ENCODE measurements at places on chromosomes 11 and 22.

DNA sequence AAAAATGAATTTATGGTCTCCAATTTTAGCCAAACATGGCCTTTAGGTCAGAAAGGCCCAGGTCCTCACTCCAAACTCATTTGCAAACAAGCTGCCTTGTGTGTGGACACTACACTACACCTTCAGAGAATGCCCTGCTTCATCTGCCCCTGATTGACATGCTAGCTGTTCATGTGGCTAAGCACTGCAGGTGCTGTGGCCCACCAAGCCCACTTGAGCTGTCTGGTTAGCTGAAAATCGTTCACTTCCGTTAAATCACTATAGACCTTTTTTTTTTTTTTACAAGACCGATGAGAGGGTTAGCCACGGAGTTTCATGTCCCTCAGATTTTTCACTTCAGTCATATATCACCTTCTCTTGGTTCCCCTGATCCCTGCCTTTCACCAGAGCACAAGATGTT, 39.3 kb downstream of the NF2 start:
- DNase-seq, result no peak

DNA sequence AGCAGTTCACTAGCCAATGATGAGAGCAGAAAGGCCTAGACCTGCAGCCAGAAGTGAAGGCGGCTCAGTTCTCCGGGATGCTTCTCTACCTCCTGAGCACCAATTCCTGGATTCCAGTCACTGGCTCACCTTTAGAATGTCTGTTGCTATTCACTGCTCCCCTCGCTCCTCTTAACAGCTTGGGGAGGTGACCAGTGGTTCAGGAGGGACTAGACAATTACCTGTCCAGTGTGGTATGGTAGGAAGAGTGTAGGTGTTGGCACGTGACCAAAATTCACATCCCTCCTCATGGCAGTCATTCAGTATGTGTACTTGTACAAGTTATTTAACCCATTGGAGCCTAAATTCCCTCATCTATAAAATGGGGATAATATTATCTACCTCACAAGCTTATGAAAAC, 4.0 kb downstream of the THRSP start:
- no peak for DNase-seq

DNA sequence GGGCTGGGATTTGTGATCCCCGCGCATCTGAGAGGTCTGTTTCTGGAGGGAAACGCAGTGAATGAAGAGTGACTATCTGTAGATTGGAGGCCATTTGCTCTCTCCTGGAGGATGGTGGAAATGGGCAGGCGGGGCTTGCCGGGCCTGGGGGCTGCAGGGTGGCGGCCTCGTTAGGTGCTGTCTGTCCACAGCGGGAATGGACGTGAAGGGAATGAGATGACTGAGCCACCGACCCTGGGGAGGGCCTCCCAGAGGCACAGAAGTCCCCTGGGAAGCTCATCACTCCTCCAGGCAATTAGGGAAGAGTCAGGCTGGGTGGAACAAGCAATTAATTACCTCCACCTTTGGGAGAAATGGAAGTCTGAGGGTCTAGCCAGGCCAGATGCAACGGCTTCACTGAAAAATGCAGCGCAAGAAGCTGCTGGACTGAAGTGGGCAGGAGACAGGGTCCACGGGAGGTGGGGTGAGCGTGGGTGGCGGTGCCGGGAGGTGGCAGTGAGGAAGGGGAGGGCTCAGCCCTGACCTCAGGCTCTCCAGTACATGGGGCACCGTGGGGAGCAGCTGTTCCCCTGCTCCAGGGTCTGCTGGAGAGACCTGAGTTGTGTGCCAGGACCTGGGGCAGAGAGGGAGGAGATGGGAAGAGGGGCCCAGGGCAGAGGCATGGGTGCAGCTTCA, 524.5 kb downstream of the BRD1 start:
- no peak for DNase-seq

GRCh38 chr11:4658629-4659445, 15.1 kb downstream of the OR51E1 start:
- DNase-seq, result no peak

DNA sequence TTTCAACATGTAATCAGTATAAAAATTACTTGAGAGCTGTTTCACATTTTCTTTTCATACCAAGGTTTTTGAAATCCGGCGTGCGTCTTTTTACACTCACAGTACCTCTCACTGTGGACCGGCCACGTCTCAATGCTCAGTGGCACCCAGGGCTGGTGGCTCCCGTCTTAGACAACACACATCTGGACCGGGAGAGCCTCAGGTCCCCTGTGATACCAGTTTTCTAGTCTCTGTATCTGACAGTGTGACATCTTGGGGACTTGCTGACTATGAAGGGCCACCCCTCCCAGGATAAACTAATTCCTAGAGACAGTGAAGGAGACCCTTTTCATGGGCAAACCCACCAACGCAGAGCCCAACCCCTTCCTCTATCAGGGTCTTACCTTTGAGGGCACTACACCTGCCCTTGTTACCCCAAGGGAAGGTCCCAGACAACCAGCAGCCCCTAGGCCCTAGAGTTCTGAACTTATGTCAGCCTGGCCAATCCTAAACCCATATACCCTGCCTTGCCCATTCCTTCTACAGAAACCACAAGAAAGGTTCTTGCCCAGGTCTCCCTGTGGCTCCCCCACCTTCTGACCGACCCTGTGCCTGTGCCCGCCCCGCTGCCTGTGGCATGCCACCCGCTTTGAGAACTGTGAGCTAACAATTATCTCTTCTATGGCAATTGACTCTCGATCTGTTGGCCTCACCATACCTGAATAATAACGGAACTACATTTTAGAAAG, 6.1 kb upstream of the ASCL2 start:
- no peak for DNase-seq

DNA sequence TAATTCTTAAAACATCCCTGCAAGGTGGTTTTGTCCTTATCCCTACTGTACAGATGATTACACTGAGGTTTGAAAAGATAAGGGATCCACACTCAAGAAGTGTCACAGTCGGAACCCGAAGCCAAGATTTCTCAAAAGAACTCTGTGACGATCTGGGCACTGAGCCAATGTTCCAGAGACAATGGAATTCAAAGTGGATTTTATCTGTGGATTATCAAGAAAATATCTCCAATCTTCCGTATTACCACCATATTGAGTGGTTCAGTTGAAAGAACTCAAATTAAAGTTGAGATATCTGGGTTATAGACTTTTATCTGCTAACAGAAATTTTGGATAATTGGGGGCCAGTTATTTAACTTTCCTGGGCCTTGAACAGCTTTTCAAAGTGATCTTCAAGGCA, 100.0 kb upstream of the GRAMD1B start:
- no peak for DNase-seq
